IPS-NIHi11 (cell line): ENCODE measurements at places on chromosomes 5 and 9.

GRCh38 chr5:137051161-137051560, 448.0 kb downstream of the SPOCK1 start:
- no peak for DNase-seq

DNA sequence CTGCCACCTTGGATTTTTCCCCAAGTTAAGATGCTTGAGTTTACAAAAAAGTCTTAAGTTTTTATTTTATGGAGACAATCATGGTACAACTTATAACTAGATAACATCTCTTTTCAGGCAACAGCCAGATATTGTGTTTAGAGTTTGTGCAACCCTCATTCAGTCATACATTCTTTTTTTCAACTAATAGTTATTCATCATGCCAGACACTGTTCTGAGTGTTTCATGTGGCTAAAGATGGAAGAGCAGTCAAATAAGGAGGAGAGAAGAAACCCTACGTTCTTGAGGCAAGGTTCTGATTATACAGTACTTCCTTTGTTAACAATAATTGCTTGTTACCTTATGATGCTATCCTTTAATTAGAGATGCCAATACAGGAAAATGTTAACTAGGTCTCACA, 42.1 kb upstream of the ZNF462 start:
- DNase-seq: no peak

DNA sequence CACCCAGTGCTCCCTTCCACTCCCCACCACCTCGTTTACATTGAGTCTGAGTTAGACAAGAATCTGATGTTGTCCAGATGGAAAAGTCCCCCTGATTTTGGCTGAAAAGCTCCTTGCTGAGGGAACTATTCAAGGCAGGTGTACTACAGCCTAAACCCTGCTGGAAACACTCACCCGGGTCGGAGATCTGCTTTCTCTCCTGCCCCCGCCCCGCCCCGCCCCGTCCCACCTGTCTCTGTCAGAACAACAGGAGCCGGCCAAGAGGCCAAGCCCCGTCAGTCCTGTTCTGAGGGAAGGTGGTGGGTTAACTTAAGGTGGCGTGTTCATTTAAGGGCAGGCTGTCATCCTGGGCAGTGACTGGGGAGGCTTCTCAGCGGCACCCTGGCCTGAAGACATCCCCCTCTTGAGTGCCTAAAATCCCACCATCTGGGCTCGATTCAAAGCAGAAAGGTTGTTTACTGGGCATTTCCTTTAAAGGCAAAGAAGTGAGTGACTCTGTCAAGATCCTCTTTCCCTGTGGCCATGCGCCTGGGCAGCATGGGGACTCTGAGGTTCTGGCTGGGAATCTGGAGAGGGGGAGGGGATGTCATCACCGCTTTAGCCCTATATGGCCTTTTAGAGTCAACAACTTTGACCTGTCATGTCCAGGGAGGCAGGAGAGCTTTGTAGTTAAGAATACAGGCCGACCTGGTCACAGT, 71.1 kb upstream of the NEURL1B start:
- DNase-seq: peak; percentile 85

DNA sequence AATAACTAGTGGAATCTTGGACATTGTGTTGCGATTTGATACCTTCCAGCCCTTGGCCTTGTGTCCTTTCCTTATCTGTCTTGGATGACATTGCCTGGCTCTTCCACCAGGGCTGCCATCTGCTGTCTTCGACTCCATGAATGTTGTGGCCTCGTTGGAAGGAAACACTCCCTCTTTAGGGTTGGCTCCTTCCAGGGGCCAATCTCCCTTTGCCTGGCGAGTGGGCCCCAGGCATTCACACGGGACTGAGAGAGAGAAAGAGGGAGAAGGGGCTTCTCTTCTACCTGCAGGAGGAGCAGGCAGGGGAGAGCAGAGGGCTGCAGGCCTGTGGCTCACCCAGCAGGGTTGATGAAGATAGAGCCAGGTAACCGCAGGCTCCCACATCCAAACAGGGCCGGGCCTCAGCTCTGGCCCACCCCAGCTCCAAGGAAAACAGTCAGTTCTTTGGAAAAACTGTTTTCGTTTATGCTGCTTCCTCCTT, 31.3 kb downstream of the FGF1 start:
- no peak for DNase-seq

GRCh38 chr9:133610845-133611244, 1.7 kb upstream of the FAM163B start:
- no peak for DNase-seq

- peak; percentile 55 for DNase-seq
These were observed 17.9 kb downstream of the HSD17B4 start for GRCh38 chr5:119470105-119470763.

- DNase-seq: peak; percentile 88
These were observed 188.6 kb downstream of the FSTL4 start for GRCh38 chr5:133423618-133424282.
